ENCODE measurements at places on chromosomes 2 and 18. TPM values are rescaled to one million over a fixed set of nuclear protein-coding genes. Genes with fewer than 3 reads are reported as not detected.
A peak's percentile ranks its signal among the peaks of the same experiment; 100 is the strongest.

DNA sequence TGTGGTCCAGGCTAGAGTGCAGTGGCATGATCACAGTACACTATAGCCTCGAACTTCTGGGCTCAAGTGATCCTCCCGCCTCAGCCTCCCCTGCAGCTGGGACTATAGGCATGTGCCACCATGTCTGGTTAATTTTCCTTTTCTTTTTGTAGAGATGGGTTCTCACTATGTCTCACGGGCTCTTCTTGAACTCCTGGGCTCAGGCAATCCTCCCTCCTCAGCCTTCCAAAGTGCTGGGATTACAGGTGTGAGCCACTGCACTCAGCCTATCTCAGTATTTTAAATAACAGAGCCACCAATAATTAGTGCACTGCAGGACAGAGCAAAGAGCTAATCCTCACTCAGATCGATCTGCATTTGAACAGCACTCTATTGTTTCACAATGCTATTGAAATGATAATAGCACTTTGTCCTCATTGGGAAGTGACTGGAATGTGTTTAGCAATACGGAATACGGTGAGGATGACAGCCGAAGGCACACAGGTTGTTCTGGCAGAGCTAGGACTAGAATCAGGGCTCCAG is 335.9 kb downstream of the DLGAP1 start:
- DNase-seq = no peak
- H3K4me3 ChIP-seq = no peak overlapping the region
- H3K36me3 ChIP-seq = no peaks in the 10 kb centered on the region
- no peak overlapping the region for H3K27ac ChIP-seq

DNA sequence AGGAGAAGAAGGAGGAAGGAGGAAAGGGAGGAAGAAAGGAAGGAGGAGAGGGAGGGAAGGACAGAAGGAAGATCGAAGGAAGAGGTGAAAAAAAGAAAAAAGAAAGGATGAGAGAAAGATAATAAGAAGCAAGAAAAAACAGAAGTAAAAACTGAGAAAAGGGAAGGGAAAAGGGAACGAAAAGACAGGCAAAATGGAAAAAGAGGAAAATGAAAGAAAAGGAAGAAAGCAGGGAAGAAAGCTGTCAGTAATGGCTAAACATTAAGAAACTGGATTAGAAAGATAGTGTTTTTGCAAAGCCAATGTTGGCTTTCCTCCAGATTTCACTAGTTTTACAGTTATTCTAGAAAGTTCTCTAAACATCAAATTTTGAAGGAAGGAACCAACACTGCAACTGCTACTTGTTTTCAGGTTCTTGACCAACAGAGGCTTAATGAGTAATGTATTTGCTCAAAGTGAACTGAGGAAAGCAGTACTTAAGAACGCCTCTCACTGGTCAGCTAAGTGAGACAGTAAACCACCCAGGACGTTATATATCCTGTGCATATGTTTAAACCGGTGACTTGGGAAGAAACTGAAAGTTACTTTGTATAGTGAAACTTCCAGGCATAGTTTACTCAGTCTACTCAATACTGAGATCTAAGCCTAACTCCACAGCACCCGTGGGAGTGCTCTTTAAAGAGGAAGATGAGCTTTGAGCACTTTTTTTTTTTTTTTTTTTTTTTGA is 286.2 kb upstream of the TRIB2 start:
- H3K4me3 ChIP-seq = peak overlapping the region; percentile 42
- peak overlapping the region; percentile 54 for H3K27ac ChIP-seq
- peaks cover 19% of the 10 kb centered on the region for H3K4me1 ChIP-seq
- H3K36me3 ChIP-seq = peaks cover 2% of the 10 kb centered on the region

DNA sequence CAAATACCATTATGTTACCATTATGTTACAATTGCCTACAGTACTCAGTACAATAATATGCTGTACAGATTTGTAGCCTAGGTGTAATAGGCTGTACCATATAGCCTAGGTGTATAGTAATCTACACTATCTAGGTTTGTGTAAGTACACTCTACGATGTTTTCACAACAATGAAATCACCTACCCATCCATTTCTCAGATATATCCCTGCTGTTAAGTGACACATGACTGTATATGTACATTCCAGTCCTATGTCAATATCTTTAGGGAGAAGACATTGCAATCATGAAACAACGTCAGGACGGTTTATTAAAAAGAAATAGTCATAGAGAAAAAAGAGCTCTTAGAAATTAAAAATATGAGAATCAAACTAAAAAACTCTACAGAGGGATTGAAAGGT is 119.0 kb upstream of the CDC42EP3 start:
- H3K4me1 ChIP-seq = no peaks in the 10 kb centered on the region
- no peak overlapping the region for H3K4me3 ChIP-seq
- DNase-seq = no peak
- peaks cover 15% of the 10 kb centered on the region for H3K36me3 ChIP-seq
- no peak overlapping the region for H3K27ac ChIP-seq

- no peaks in the 10 kb centered on the region for H3K27me3 ChIP-seq
- H3K4me1 ChIP-seq = no peaks in the 10 kb centered on the region
- no peak for DNase-seq
- H3K27ac ChIP-seq = no peak overlapping the region
These were observed 869.9 kb downstream of the LRP1B start for GRCh38 chr2:141260911-141261310.

The CDKL4 gene
- total RNA-seq = 1.1 TPM

All from activated CD8-positive, alpha-beta T cell treated with anti-CD3 and anti-CD28 coated beads, Interleukin-2, amount 10 ng/mL, durations not matched to agents 7 days and 5 days (primary cell).